ENCODE measurements at places on chromosomes 6 and 20.

DNA sequence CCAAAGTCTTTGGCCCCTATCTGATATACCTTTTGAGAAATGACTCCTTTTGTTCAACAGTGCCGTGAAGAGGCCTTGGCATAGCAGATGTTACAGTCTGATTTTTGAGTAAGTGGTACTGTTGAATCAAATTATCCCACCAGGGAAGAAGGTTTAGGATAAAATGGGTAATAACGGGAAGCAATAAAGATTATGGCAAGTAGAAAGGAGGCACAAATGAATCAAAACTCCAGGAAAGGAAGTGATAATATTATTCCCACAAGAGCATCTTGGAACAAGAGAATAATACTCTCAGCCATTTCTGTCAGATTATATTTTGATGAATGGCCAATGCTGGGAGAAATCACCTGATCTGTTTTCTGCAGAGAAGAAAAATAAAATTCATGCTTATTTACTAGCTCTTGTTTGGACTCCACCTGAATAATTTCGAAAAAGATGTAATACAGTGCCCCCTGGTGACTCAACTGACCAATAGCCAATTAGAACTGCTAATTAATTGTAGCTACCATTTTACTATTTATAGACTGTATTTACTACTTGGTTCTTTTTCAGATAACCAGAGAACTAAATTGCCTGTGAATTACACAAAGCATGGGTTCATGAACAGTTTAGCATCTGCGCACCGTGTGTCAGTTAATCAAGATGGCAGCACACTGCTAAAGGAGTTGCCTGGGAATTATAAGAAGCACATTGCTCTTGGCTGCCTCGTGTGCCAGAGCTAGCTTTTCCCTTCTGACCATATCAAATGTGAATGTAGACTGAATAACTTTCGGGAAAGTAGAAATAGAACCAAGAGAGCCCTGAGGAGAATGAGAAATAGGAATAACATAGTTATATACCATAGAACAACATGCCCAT lies 78.5 kb upstream of the TRDN start:
- DNase-seq, result peak; percentile 29

DNA sequence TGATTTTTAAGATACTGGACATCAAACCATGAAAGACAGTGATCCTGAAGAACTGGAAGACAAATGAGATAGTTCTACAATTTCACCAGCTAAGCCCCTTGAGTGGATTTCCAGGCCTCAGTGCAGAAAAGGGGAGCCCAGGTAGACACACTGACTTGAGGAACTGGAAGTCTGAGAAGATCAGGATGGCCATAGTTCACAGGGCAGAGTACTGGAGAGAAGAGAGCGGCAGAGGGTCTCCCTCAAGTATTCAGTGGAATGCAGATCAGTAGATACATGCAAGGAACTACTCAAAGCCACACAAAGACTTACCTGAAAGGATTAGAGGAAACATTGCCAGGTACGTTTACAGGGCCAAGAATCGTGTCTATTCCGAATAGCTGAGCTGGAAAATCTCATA lies 224.3 kb downstream of the LRFN2 start:
- no peak for DNase-seq

DNA sequence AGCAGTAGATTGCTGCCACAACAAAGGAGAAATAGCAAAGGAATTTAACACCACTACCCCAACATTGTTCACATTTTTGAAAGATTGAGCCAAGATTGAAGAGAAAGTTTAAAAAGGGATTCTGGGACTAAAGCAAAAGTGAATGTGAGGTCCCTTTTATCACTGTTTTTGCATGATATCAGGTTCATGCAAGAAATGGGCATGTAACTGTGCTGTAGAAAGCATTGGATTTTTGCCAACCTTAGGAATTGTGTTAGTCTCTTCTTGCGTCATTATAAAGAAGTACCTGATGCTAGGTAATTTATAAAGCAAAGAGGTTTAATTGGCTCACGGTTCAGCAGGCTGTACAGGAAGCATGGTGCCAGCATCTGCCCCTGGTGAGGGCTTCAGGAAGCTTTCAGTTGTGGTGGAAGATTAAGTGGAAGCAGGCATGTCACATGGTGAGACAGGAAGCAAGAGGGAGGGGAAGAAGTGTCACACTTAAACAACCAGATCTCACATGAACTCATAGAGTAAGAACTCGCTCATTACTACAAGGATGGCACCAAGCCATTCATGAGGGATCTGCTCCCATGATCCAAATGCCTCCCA lies 4.6 kb upstream of the GJB7 start:
- DNase-seq, result peak; percentile 16

GRCh38 chr6:146913842-146914488 lies 290.3 kb upstream of the STXBP5 start:
- DNase-seq, result peak; percentile 100

- DNase-seq, result no peak
Observed at GRCh38 chr20:64025101-64025825, 10.7 kb upstream of the C20orf204 start.

GRCh38 chr6:31170600-31170881 lies at the start of gene POU5F1:
TSS of gene POU5F1 (minus strand) at chr6:31170682. CDS start at chr6:31170620, 62 bp downstream.
- no peak for DNase-seq

GRCh38 chr6:139855671-139856311 lies 481.3 kb upstream of the CITED2 start:
- DNase-seq, result peak; percentile 30

GRCh38 chr6:157682856-157683481 lies 140.1 kb upstream of the SNX9 start:
- peak; percentile 84 for DNase-seq

- peak; percentile 69 for DNase-seq
Observed at GRCh38 chr6:160215232-160215631, 43.4 kb downstream of the SLC22A2 start.

DNA sequence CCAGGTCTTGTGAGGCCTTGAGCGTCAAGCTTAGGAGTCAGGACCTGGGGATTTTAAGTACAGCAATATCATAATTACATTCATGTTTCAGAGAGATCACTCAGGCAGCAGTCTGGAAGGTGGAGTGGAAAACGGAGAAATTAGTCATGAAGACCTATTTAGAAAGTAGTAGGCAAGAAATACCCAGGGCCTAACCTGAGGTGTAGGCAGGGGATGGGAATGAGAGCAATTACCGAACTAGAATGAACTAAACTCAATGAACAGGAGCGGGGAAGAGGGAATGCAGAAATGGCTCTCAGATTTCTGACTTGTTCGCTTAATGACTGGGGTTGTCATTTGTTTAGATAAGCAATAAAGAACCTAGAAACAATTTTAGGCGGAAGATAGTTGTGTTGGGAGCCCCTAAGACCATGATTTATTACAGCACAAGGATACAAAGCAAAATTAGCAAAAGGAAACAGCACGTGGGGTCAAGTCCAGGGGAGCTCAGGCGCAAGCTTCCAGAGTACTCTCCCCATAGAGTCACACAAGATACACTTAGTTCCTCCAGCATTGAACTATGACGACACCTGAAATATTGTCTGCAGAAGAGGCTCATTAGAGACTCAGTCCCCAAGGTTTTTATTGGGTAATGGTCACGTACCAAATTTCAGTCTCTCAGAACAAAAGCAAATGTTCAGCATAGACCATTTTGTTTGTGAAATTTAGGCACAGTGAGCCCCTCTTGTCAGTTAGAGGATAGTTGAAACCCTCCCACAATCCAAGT lies 178.8 kb upstream of the AKAP12 start:
- peak; percentile 52 for DNase-seq

DNA sequence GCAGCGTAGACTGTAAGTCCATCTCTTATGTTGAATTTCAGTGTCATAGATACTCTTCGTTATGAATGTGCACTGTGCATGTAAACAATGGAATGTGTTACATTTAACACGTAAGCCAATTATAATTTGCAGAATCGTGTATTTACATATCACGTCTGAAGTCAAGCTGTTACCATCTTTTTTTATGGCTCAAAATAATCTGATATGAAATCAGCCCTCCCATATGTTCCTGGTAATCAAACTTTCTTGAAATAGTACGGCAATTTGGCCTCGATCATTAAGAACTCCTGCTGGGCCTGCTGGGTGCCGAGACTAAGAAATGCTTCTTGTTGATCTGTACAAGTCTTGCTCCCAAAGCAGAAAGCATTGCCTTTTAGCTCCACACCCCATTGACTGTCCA lies 89.6 kb upstream of the DOK5 start:
- DNase-seq, result no peak

DNA sequence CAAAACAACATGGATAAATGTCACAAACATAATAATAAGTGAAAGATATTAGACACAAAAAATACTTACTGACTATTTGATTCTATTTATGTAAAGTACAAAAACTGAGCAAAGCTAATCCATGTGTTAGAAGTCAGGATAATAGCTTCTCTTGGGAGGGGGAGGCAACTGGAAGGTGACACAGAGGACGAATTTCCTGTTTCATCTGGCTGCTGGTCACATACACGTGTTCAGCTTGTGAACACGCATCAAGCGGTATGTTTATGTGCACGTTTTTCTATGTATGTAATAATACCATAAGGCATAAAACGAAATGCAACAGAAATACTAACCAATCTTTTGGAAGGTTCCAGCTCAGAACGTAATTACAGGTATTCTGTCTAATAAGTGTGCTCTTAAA lies 54.3 kb downstream of the MKKS start:
- no peak for DNase-seq

GRCh38 chr6:29509239-29509638 lies 21.5 kb upstream of the MAS1L start:
- DNase-seq, result no peak

- DNase-seq, result peak; percentile 78
Observed at GRCh38 chr6:87436435-87436834, 28.7 kb downstream of the CFAP206 start.

DNA sequence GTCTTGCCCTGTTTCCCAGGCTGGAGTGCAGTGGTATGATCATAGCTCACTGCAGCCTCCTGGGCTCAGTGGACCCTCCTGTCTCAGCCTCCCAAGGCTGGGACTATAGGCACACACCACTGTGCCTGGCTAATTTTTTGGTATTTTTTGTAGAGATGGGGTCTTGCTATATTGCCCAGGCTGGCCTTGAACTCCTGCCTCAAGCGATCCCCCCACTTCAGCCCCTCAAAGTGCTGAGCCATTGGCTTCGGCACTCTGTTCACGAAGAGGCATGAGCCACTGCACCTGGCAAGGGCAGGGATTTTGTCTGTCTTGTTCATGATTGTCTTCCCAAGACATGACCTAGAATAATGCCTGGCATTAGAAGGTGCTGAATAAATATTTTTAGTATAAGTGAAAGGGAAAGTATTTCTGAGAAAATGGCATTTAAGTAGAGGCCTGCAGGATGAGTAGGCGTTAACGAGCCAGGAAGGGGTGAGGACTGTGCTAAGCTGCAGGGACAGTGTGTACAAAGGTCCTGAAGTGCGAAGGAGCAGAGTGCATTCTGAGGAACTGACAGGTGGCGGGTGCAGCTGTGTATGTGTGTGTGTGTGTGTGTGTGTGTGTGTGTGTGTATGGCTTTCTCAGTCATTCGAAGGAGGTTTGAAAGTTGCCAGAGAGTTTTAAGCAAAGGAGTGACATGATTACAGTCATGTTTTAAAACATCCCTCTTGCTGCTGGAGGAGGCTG lies 43.0 kb downstream of the VEGFA start:
- no peak for DNase-seq

DNA sequence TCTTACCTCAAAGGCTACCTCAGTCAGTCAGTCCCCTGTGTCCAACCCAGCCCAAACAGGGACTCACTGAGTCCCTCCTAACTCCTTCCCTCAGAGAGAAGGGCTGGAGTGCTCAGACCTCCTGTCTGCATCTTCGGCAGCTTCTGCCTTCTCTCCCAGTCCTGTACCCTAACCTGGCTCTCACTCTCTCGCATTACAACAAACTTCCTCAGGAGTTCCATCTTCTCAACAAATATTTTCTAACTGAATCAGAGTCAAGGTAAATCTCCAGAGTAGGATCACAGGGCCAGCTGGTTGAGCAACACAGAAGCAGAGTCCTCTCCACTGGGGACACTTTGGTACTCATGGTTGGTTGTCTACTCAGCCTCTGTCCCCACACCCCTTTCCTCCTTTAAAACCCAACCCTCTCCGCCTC lies 92.3 kb downstream of the MRPL14 start:
- no peak for DNase-seq

DNA sequence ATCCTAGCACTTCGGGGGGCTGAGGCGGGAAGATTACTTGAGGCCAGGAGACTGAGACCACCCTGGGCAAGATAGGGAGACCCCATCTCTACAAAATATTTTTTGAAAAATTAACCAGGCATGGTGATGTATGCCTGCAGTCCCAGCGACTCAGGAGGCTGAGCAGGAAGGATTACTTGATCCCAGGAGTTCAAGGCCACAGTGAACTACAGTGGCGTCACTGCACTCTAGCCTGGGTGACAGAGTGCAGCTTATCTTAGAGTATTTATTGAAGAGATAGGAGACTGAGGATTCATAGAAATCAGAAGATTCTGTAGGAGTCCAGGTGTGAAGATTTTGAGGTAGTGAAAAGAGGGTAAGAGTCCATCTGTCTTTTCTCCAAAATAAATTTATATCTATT lies 45.0 kb downstream of the SLC17A5 start:
- no peak for DNase-seq

DNA sequence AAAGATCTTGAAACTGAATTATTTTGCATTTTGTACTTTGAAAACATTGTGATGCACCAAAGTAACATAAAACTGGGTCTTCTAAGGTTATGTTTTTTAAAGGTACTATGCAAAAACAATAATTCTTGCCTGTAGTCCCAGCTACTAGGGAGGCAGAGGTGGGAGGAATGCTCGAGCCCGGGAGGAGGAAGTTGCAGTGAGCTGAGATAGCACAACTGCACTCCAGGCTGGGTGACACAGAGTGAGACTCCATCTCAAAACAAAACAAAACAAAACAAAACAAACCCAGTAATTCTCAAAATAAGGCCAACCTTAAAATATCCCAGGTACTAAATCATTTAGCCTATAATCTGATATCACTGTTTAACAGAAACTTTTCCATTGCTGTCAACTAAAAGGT lies 269.6 kb downstream of the KHDC1L start:
- DNase-seq, result peak; percentile 23

GRCh38 chr20:4151991-4152695 lies 136.8 kb upstream of the RNF24 start:
- peak; percentile 43 for DNase-seq

GRCh38 chr6:170026751-170027646 lies 263.9 kb downstream of the DLL1 start:
- DNase-seq, result no peak

GRCh38 chr6:12818324-12818723 lies 101.8 kb downstream of the PHACTR1 start:
- DNase-seq, result no peak

DNA sequence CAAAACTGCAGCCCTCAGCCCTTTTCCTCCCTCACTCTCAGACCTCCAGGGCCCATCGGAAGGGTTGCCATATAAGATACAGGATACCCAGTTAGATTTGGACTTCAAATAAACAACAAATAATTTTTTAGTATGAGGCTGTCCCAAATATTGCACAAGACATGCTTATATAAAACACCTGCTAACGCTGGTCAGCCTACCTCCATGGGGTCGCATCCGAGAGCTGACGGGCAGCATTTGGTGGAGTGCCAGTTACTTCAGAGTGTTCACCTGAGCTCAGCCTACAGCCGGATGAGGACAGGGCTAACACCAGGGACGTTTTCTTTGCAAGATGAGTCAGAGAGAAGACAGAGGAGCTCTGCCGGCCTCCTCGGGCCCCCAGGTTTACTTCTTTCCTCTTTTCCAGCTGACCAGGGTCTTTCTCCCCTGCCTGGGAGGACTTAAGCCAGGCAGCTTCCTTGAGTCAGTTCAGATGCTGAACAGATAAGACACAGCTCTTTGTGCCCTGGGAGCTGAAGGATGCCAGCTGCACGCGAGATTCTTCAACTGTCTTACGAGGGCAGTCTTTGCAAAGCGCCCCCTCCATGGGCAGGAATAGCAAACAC lies 141.2 kb upstream of the KCNG1 start:
- DNase-seq, result no peak

GRCh38 chr6:56484669-56485068 lies 158.0 kb downstream of the DST start:
- peak; percentile 50 for DNase-seq

- DNase-seq, result no peak
Observed at GRCh38 chr6:165685302-165685701, 22.3 kb upstream of the PDE10A start.

Measured in amniotic epithelial cell (primary cell).